CD4-positive, alpha-beta T cell treated with Interleukin-2 at 100 ng/mL for 4 hours (primary cell): ENCODE measurements at places on chromosomes 6 and 20.

DNA sequence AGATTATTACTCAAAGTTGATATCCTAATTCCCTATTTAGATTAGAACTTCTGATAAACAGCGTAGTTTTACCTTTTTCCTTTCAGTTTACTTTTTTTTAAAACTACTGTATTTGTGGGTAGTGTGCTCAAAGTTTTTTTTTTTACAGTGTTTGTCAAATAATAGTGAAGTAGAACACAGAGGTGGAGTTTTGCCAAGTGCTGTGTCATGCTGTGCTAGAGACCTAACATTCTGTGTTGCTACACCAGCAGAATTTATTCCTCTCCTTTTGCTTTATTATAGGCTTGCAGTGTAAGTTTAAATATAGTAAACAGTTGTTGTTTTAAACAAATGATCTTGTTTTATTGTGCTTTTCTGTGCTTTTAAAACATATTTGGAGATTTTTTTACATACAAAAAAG lies 125.4 kb downstream of the HIVEP1 start:
- no peak for DNase-seq

DNA sequence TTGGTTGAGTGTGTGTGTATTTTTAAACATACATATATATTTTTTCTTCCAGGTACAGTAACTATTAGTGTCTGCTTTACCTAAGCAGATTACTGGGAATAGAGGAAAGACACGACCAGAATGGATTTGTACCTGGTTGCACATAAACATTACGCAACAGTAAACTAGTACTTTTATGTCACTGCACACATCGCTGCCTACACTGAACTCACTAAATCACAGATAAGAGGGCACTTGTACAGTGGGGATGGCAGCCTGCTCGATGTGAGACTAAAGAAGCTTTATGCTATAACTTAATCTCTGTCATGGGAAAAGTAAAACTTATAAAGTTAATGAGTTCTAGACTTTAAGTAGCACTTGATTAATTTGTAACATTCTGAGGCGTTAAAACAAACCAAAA lies 89.5 kb upstream of the SIM1 start:
- DNase-seq, result no peak

GRCh38 chr6:44918671-44919296 lies 409.3 kb upstream of the RUNX2 start:
- no peak for DNase-seq

DNA sequence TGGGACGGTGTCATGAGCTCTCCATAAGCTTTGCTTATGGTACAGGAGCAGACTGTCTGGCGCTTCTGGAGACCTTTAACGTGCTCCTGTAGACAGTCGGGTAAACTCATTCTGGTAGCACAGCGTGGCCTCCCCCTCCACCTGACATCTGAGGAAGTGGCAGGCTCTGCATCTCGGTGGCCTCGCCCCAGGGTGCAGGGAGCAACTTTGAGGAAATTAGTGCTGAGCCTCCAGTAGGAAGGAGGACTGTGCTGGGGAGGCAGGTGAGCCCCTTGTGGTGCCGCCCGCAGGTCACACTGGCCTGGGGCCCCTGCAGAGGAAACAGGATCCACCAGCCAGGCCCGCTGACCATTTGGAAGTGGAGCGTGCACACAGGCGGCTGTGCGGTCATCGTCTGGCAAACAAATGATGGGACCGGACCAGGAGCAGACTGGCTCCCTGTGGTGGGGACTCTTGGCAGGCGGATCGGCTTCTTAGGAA lies 57.9 kb downstream of the SYNJ2 start:
- DNase-seq, result no peak

DNA sequence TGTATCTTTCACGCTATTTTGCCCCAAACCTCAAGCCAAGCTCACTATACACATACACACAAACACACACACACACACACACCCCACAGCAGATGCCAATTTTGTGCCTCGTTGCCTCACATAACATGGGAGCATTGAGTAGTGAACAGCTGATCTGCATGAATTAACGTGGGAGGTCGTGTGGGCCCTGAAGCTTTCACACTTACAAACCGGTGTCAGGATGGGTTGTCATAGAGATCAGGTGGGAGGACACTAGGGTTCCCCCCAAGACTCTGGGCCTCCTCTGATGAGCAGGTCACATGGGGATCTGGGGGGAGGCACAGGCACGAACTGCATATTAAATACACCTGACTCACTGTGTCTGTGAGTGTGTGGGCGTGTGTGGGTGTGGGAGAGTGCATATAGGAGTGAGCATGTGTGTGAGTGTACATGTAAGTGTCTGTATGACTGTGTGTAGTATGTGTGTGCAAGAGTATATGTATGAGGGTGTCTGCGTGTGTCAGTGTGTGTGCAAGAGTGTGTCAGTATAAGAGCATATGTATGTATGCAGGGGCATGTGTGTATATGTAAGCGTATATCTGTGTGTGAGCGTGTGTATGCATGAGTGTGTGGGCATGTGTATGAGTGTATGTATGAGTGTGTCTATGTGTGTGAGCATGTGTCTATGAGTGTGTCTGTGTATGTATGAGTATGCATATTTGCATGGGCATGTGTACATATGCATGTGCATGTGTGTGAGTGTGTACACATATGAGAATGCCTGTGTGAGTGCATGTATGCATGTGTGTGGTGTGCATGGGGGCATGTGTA lies 370.4 kb downstream of the PREX1 start:
- no peak for DNase-seq

GRCh38 chr6:130559166-130559565 lies 193.3 kb downstream of the TMEM200A start:
- no peak for DNase-seq

DNA sequence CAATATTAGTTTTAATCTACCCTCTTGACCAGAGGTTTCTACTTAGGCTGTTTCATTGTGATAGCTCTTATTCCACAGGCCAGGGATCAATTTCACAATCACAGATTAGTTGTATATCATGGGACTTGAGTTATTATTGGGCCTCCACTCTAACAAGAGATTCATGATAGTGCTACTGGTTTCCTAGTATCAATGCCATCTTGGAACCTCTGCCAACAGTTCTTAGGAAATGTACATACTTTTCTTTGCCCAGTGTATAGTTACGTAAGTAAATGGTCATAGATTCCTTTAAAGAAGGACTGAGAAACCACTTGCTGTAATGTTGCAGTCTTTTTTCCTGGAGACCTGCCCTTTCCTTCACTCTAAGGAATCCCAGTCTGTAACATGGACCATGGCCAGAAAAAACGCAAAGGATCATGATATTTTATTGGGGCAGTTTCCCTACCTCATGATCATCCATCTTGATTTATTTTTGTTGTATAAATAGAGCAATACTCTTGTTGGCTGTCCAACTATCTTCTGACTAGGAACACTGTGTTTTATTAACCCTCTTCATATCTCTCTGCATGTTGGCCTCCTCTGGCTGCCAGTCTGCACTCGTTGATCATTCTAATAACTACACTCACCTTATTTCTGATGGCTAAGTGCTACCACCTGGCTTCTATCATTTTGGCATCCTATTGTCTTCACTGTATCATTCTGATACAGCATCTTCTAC lies 38.0 kb upstream of the VGLL2 start:
- DNase-seq, result no peak

GRCh38 chr20:46388937-46389336 lies 17.5 kb downstream of the ELMO2 start:
- no peak for DNase-seq

DNA sequence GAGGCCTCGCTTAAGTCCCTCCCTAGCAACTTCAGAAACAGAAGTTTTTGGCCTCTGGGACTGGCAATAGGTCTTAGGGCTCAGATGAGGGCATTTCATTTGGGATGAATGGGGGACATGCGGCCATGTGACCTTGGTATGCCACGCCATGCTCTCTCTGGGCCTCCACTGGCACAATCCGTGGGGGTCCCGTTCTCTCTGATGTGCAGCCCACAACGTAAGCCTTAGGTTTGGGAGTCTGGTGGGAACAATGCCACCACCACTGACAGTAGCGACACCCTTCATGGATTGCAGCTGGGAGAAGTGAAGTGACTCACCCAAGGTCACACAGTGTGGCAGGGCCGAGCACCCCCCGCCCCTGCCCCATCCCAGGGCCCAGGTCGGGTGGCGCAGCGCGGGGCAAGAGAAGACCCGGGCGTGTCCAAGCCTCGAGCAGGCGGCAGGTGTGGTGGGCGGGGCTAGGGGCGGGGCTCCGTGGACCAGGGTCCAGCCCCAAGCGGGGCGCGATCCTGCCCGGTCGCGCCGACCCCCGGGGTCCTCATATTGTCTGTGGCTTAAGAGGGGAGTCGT lies 864 bp upstream of the CEBPB start:
- DNase-seq, result peak; percentile 14

GRCh38 chr20:10076126-10077080 lies 41.6 kb downstream of the ANKEF1 start:
- DNase-seq, result no peak

DNA sequence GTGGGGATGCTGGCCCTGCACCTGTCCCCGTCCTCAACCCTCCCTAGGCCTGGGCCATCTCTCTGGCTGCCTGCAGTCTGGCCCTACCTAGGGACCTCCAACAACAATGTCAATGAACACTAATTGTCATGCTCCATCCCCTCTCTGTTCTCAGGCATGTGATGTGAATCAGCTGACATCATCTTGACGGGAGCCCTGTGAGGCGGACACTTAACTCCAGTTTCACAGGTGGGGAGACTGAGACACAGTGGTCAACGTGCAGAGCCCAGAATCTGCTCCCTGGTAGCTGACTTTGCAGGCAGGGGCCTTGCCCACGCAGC lies 762 bp upstream of the TCEA2 start:
- no peak for DNase-seq
